Stimulated activated CD4-positive, alpha-beta T cell treated with anti-CD3 and anti-CD28 coated beads, Interleukin-4, amount 100 ng/mL, for 48 hours (primary cell): ENCODE measurements at places on chromosomes 2 and 18.

- no peak for DNase-seq
Observed at GRCh38 chr2:204687776-204688175, 142.5 kb downstream of the PARD3B start.

DNA sequence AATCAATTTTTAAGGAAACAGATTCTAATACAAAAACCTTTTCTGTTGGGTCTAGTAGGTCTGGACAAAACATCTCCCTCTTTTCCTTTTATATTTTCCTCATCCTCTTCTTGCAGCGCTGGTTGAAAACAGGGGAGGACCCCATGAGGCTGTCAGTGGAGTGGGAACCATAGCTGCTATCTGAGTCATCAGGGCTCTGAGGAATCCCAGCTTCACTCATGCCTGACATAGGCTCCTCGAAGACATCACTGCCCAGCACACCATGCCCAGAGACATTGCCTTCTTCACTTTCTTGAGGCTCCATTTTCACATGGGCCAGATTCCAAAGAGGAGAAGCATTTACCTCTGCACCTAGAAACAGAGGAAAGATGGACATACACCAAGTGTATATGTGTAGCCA is 10.0 kb downstream of the SUPT7L start:
- no peak for DNase-seq

- DNase-seq, result no peak
Observed at GRCh38 chr2:235463893-235464292, 29.9 kb upstream of the AGAP1 start.

DNA sequence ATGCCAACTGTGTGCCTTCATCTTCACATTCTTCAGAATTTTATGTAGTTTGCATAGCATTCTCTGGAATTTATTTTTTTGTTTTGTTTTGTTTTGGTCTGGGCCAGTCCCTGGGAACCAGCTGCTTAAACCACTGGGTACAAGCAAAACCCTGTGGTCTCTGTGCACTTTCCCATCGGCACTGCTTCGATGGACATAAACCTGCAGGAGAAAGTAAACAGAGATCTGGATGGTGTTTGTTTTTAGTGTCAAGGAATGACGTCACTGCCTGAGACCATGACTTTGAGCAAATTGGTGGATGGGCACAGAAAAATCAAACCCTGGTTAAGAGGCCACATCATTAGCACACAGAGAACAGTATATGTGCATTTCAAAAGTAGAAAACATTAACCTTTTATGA is 64.7 kb upstream of the RASGRP3 start:
- no peak for DNase-seq

DNA sequence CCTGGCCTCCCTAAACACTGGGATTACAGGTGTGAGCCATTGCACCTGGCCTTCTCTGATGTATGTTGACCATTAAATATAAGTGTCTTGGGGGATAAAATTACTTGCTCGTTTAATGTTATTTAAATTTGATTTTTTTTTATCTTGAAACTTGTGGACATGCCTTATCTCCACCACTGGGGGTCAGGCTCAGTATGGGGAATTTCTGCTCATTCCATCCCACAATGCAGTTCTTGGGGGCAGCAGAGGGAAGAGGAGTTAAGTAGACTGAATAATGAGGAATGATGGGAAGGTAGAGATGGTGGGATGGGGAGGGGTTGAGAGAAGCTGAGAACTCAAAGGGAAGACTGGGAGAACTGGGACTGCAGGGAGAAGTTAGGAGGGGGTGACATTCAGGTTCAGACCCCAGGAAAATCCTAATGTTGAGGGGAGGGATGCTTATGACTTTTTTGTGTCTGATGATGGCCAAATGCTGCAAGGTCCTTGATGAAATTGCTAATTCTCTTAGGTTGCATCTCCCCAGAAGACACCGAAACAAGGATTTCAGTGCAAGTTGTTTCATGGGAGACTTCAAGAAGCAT is 174.2 kb downstream of the MIB1 start:
- DNase-seq, result no peak

GRCh38 chr18:57437766-57438671 is 2.8 kb downstream of the ONECUT2 start:
- DNase-seq, result peak; percentile 71

DNA sequence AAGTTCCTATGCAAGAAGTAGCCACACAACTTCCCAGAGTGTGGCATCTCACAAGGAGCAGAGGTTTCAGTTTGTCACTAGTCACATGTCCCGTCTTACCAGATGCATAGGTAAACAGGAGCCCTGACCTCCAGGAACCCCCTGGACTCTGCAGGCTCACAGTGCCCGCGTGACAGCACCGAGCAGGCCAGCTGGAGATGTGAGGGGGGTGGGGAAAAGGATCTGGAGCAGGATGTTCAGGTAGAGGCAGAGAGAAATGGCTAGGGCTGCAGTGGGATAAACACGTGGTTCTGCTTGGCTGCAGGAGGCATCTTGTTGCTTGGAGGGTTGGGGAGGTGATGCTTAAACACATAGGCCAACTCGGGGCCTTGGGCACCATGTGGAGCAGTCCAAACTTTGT is 54.2 kb downstream of the IMPA2 start:
- DNase-seq, result no peak

DNA sequence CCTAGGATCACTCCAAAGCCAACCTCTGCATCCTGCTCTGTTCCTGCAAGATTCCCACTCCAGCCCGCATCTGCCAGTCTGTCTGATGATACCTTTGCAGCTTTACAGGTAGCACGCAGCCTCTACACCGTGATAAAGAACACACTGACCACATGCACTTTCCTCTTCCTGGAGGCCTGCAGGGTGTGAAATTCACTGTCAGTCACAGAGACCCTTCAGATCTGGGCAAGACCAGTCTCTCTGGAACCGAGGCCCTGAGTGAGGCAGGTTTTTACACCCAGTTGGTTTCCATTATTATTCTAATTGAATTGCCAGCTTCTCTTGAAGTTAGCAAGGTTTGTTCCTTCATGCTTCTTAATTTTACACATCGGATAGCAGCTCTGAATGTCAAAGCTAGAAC is 30.5 kb upstream of the TWIST2 start:
- DNase-seq, result no peak

GRCh38 chr2:144607099-144607498 is 87.2 kb upstream of the ZEB2 start:
- DNase-seq, result no peak

GRCh38 chr2:1405967-1406366 is 7.3 kb upstream of the TPO start:
- DNase-seq, result no peak

DNA sequence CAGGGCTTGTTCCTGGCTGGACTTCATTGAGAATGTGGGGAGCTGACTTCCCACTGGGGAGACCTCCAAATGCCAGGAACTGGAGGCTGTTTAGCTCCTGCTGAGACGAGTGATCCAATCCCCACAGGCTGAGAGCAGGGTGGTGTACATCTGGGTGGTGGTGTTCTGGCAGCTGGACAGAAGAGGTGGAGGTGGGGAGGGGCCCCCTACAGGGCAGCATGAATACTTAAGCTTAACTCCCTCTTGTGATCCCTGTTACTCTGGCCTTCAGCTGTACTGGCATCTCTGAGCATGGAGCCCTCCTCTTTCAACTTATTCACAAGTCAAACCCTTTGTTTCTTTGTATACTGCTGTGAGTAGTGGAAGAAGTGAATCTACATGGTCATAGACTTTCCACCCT is 167.8 kb upstream of the LYPD1 start:
- DNase-seq, result no peak
